ENCODE measurements at places on chromosomes 7 and 10. TPM values are rescaled to one million over a fixed set of nuclear protein-coding genes. Genes with fewer than 3 reads are reported as not detected.

The HMX2 gene
- 0.61 TPM for total RNA-seq

The FZD8 gene
- 15.9 TPM for total RNA-seq

The MEOX2 gene
- not detected for total RNA-seq

The PPRC1 gene
- 18.2 TPM for total RNA-seq

GRCh38 chr10:5446390-5446926 lies 34.1 kb downstream of the NET1 start:
- peak; percentile 86 for DNase-seq
- H3K36me3 ChIP-seq: peaks cover 5% of the 10 kb centered on the region
- H3K4me3 ChIP-seq: peak overlapping the region; percentile 43
- no peaks in the 10 kb centered on the region for H3K27me3 ChIP-seq
- H3K27ac ChIP-seq: peak overlapping the region; percentile 47

- no peak overlapping the region for H3K27ac ChIP-seq
- DNase-seq: peak; percentile 44
- H3K4me1 ChIP-seq: peaks cover 43% of the 10 kb centered on the region
- no peak overlapping the region for H3K4me3 ChIP-seq
- no peaks in the 10 kb centered on the region for H3K36me3 ChIP-seq
- H3K27me3 ChIP-seq: no peaks in the 10 kb centered on the region
Observed at GRCh38 chr10:116082206-116082605, 190.8 kb downstream of the GFRA1 start.

- peaks cover 13% of the 10 kb centered on the region for H3K4me1 ChIP-seq
- peak; percentile 55 for DNase-seq
- no peak overlapping the region for H3K4me3 ChIP-seq
Observed at GRCh38 chr7:16223963-16224707, 197.2 kb downstream of the CRPPA start.

DNA sequence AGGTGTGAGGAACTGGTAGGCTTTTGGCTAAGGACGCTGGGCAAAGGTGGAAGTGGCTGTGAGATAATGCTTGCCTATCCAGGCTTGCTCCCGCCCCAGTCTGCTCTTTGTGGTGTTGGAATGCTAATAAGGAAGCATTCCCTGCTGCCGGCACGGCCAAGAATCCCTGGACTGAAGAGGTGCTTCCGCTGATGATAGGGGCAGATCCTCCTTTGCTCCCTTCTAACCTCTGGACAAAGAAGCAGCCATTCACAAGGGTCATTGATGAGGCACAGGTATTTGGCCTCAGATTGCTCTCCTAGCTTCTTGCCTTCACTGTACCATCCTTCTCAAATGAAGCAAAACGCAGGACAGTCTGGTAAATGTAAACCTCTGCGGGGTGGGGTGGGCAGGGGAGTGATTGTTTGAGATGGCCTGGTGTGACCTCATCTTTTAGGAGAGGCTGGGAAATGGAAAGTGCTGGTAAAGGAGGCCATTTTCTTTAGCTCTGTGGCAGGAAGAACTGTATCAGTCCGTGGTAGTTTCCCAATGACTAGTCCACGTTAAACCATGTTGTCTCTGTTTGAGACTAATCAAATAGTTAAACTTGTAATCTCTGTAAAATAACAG lies 1.7 kb downstream of the PGAM1 start:
- no peaks in the 10 kb centered on the region for H3K27me3 ChIP-seq
- H3K4me3 ChIP-seq: peak overlapping the region; percentile 97
- DNase-seq: no peak
- H3K36me3 ChIP-seq: peaks cover 63% of the 10 kb centered on the region
- H3K27ac ChIP-seq: no peak overlapping the region

DNA sequence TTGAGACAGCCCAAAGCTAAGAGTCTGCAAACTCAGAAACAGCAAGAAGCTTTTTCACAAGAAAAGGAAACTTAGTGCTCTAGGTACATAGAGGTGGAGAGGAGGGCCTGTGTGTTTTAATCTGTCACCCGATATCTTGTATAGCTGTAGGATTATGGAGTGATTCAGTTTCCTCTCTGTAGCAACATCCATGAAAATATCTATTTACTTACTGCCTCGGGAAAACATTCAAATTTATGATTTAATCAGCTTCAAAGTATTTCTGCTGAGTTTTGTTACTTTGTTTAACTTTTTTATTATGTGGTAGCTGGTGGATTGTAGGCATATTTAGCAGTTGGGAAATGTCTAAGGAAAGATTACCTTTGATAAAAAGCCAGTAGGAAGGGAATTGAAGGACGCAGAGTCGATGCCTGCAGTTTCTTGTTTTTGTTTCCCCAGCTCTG lies 292.0 kb downstream of the CCDC3 start:
- no peak for DNase-seq
- no peak overlapping the region for H3K27ac ChIP-seq
- H3K36me3 ChIP-seq: no peaks in the 10 kb centered on the region
- peaks cover 61% of the 10 kb centered on the region for H3K4me1 ChIP-seq

DNA sequence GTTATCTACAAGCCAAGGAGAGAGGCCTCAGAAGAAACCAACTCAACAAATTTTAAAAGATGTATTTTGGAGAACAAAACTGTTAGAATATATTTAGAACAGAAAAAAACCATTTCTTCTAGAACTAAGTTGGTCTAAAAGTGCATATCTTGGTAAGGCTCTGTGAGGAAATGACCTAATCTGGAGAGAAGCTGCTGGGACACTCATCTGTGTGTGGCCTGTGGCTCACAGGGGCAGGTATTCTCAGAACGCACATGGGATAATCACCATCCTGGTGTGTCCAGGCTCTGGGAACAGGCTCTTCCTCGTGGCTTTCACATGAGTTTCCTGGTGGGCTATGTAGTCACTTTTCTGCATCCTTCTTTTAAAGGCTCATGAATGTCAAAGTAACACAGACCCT lies 38.1 kb upstream of the PRSS1 start:
- H3K27me3 ChIP-seq: no peaks in the 10 kb centered on the region
- H3K36me3 ChIP-seq: no peaks in the 10 kb centered on the region
- peaks cover 7% of the 10 kb centered on the region for H3K4me1 ChIP-seq
- no peak overlapping the region for H3K4me3 ChIP-seq

DNA sequence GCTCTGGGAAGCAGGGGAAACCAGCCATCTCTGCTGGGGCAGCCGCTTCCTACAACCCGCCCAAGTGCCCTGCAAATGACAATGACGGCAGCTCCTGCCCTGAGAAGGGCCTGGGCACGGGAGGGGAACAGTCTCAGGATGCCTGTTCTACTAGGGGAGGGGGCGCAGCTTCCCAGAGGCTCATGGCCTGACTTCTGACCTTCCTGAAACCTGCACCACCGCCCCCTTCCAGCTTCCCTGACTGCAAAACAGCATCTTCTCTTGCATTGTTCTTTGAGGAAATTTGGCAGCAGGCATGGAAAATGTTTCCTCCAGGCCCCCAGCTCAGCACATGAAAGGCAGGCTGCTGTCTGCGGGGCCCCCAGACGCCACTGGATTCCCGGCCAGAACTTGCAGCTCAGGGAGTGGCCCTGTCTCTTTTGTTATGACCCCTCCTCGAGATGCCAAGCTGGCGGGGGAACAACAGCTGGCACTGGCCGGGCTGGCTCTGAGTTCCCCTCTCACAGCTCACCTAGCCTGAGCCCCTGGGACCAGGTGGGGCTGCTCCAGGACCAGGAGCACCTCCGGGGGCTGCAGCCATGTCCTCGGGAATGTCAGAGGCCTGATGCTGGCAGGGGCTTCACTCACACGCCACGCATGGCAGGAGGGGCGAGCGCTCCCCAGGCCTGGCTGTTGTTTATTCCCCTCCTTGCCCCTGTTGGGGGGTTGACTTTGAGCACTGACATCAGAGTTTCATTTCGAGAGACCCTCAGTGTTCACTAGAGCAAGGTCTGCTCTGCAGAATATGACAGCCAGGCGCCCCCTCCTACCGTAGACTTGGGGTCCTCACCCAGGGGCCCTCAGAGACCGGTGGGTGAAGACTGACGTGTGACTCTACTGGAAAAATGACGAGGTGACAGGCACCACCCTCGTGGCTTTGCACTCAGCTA lies 62.7 kb downstream of the CALML3 start:
- H3K27ac ChIP-seq: no peak overlapping the region
- no peak overlapping the region for H3K4me3 ChIP-seq
- H3K36me3 ChIP-seq: no peaks in the 10 kb centered on the region
- no peaks in the 10 kb centered on the region for H3K27me3 ChIP-seq

DNA sequence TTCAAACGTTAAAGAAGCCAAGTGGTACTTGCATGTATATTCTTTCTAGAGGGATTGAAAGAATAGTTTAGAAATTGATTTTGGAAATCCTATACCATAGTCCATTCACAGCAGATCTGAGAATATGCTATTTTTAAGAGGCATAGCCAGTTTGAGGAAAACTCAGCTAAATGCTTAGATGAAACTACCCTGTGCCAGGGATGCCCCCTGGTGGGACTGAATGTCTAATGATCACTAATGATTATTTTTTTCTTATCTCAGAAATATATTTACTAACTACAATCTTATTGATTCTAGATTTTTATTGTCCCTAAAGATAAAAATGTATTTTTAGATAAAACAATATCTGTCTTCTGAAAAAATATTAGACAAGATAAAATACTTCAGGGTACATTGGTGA lies 844.9 kb upstream of the PHF14 start:
- no peak overlapping the region for H3K4me3 ChIP-seq
- H3K36me3 ChIP-seq: no peaks in the 10 kb centered on the region
- no peak for DNase-seq
- H3K27me3 ChIP-seq: no peaks in the 10 kb centered on the region
- no peak overlapping the region for H3K27ac ChIP-seq

GRCh38 chr7:52017802-52018679 lies 701.4 kb upstream of the COBL start:
- H3K36me3 ChIP-seq: no peaks in the 10 kb centered on the region
- H3K4me1 ChIP-seq: no peaks in the 10 kb centered on the region
- H3K27me3 ChIP-seq: no peaks in the 10 kb centered on the region
- no peak overlapping the region for H3K27ac ChIP-seq
